ENCODE measurements at places on chromosomes 5 and 9.
A peak's percentile ranks its signal among the peaks of the same experiment; 100 is the strongest.

GRCh38 chr5:132428484-132429462, 59.3 kb downstream of the SLC22A5 start:
- DNase-seq, result no peak

DNA sequence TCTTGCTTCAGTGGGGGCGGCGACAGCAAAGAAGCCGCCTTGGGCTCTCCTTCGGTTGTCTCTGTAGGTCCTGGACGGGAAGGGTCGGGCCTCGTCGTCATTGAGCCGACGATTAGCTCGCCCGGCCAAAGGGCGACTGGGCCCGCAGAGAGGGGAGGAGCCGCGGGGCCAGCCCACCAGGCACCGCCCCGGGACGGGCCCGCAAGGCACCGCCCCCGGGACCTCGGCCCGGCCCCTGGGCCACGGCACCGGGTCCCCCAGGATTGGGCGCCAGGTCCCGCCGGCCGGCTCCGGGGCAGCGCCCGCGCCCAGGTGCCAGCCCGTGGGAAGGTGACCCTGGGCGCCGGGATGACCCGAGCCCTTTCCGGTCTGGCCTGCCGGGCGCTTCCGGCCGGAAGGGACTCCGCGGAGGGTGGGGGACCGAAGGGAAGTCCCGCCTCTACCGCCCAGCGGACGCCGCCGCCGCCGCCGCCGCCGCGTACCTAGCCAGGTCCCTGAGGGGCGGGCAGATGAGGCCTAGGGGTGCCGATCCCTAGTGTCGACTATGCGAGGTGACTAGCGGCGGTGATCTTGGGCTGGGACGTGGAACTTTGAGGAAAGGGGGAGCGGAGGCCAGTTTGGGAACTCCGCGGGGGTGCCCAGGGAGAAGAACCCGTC, at the start of the genes GBA2 and RGP1:
Gene GBA2 (minus strand): TSS at position 371 of the 657 bp plus-strand sequence. CDS start 524 bp downstream, outside the sequence.
Gene RGP1 (plus strand): TSS at position 430 of the 657 bp plus-strand sequence. CDS start 469 bp downstream, outside the sequence.
- DNase-seq, result peak; percentile 73

GRCh38 chr5:167839065-167839464, 452.4 kb upstream of the WWC1 start:
- DNase-seq, result no peak

DNA sequence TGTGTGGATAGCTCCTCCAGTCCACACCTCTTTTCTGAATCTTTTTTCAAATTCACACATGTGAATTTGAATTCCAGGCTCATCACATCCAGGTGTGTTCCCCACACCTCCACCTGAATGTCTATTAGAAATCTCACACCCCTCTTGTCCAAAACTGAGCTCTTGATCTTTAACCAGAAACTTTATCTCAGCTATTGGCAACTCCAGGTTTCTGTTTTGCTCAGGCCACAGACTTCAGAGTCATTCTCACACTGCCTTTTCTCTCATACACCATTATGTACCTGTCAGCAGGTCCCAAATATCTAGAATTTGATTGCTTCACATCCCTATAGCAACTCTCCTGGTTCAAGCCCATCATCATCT, 11.6 kb downstream of the NIPSNAP3B start:
- no peak for DNase-seq

DNA sequence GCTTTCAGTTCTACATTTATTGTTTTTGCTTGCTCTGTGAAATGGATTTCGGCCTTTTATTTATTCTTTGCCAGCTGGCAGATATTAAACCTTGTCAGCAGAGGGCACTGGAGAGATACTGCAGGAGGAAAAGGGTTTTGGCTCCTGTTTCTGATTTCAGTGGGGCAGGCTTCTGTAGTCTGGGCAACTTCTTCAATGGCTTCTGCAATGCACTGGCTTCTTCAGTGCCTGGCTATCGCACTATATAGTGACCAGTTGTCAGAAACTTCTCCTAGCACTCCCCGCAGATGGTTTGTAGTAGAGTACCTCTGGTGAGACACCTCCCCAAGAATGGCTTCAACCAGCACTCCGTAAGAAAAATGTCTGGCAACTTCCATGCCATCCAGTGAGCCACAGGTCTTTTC, 3.2 kb upstream of the NFX1 start:
- DNase-seq, result peak; percentile 12

DNA sequence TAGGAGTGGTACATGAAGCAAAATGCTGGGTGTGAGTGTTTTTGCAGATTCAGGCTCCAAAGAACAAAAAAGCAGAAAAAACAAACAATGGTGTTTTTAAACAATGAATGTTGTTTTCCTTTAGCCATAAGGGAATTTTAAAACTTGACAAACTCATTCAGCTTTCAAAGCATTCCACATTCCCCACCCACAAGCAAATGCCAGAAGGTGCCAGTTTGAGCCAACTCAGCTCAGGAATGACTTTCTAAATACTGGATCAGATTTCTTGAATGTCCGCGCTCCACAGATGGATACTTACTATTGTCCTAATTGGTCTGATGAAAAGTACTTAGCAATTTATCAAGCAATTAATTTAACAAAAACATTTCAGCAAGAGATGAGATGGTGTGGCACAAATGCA, 12.9 kb upstream of the MOB3B start:
- DNase-seq, result no peak

GRCh38 chr5:40206030-40206429, 473.7 kb upstream of the PTGER4 start:
- no peak for DNase-seq

DNA sequence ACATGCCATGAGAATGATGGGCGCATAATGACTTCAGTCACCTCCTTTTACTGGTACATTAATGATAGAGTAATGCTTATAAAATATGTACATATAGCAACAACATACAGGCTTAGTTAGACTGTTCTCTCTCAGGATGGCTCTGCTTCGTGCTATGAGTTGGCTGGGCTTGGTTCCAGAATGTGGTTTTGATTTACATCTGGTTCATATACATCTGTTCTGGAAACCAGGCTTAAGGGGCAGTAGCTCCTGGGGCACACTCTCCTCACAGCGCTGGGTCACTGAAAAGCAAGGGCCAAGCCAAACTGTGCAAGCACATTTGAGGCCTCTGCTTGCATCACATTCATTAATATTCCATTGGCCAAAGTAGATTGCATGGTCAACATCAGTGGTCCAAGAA, 44.9 kb downstream of the PCSK1 start:
- no peak for DNase-seq

DNA sequence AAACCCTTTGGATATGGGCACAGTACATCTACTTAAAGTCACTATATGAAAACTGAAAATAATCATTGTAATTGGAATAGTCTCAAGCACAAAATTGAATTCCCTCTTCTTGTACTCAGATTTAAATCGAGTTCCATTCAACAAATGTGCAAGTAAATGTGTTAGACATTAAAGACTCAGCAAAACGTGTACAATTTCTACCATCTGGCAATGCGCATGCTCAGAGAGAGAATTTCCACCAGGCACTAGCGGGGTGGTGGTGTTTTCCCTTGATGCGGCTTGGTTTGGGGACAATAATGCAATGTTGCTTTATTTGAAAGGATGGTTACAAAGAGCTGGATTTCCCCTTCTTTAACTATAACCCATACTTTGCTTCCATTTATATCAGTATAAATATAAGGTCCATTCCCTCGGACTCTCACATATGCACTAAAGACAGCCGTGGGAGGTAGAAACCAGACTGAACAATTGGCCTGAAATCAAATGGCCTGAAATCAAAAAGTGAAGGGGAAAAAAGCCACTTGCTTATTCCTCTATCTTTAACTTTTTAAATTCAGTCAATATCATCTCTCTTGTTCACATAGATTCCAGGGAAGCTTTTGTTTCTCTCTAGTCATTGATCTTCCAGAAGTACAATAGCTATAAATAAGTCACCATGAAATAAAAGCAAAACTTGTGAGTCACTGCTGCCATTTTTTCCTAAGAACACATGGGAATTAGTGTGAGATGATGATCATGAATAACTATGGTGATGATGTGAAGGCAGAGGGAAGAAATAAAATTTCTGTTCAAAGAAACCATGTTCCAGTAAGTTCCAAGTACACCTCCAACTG, 59.2 kb downstream of the ADAMTS12 start:
- DNase-seq, result no peak

DNA sequence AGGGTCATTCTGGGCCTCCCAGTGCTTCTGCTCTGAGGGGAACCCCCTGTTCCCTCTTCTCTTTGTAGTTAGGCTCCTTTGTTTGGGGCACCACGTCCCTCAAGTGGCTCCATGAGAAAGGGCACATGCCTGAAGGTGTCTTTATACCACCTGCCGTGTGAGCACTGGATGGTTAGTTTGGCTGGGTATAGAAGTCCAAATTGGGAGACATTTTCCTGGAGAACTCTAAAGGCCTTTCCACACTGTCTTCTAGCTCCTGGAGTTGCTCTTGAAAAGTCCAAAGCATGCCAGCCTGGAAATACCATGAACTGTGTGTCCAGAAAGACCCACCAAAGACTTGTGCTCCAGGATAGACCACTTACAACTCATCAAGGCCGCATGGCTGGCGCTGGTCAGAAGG, 11.1 kb upstream of the CCDC187 start:
- no peak for DNase-seq

GRCh38 chr5:95866435-95867040, 44.0 kb upstream of the GLRX start:
- DNase-seq, result no peak

GRCh38 chr5:180910735-180911134, 11.8 kb downstream of the BTNL8 start:
- no peak for DNase-seq

DNA sequence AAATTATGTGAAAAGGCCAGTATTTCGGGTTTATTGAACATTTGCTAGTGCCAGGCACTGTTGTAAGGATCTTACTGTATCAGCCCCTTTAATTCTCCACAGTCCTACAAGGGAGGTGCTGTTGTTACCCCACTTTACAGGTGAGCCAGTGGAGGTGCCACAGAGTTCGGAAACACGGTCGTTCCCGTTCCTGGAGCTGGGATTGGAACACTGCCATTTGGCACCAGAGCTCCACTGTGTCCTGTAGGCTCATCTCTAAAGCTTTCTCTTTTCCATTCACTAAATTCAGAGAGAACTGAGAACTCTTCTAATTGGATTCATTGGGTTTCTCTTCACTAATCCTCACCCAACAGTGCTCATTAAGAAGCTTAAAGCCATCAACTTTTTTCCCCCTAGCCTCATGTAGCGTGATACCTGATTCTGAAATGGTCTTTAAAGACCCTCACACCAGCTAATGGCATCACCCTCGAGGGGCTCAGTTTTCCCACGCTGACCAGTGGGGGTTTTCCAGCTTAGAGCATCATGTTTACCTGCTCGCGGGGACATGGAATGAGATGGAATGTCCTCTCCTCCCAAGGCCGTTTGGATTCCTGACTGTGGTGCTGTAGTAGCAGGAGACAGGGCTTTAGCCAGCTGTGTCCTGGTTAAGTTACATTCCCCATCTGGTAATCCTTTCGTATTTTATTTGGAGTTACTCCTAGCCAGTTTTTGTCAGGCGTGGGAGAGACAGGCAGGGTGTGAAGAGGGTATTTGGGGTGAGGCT, 5.8 kb downstream of the ERGIC1 start:
- DNase-seq, result no peak

DNA sequence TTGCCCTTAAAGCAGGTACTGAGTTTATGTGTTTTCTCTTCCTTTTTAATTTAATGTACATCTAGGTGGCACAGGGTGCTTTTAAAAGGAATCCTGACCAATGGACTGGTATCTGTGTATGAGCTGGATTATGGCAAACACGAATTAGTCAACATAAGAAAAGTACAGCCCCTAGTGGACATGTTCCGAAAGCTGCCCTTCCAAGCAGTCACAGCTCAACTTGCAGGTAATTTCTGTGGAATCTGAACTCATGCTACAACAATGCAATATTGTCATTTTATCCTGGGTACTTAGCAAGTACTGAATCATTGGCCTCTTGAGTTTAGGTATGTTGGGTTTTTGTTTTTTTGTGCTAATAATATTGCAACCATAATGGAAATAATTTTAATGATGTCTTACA, 14.4 kb upstream of the TMOD1 start:
- no peak for DNase-seq

GRCh38 chr9:121200356-121200755, 1.3 kb downstream of the RAB14 start:
- no peak for DNase-seq

DNA sequence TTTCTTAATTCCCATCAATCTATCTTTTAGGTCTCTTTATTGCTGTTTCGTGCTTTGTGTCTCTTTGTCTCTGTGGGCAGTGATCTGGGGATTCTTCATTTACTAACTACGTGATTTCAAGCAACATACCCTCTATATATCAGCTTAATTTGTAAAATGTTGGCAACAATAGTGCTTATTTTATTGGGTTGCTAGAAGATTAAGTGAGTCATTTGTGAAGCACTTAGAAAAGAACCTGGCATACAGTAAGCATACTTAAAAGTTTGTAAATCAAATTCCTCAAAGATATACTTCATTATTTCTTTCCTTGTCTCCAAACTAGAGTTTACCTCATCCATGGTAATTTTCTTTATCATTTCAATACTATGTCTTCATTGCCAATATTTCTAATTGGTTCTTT, 669.7 kb downstream of the MAT2B start:
- no peak for DNase-seq

DNA sequence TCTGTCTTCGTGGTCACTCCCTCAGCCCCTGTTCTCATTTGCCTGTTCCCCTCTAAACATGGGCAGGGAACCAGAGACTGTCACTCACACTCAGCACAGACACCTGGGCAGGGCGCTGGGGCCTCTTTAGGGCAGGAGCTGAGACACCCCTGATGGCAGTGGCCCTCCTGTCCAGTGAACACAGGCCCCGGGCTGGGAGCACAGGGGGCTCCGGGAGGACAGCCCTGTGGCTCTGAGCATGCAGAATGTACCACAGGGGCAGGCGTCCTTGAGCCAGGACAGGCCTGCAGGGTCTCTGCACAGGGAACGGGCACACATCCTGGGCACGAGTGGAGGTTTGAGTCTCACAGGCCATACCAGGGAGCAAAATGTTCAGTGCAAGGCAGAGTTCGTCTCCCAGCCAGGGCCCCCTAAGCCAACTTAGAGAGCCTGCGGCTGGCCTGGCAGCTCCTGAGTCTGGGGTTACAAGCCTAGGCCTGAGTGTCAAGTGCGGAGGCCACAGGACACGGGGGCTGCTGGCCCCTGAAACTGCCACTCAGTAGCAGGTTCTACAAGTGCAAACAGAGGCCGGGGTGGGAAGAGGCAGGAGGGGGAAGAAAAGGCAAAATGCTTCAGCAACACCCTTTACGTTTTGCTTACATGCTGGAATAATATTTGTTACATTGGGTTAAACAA, 55.9 kb upstream of the NKD2 start:
- no peak for DNase-seq

- peak; percentile 77 for DNase-seq
These were observed 132.6 kb downstream of the MRPL36 start for GRCh38 chr5:1666812-1667588.

DNA sequence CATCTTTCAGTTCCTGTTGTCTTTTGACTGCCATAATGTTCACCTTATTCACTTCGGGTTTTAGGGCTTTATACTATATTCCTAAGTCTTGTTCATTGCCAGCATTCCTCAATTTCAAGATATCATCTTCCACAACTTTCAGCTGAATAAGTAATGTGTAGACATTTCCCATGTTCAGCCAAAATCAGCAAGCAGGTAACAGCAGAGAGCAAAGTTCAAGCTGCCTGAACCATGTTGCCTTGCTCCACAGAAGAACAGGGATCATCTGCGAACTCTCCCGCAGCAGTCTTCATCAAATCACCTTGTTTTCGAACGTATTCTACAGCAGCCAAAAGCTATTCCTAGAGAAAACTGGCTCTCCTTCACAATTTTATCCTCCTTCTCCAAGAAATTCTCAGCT, 95.3 kb upstream of the CCDC112 start:
- no peak for DNase-seq

GRCh38 chr5:111513131-111513520, 791 bp upstream of the STARD4 start:
- DNase-seq, result peak; percentile 48

- DNase-seq, result no peak
These were observed 87.9 kb upstream of the FSTL4 start for GRCh38 chr5:133700251-133700650.

Measured in NCI-H1417 (cell line).